ENCODE measurements at places on chromosomes 7 and 10.

- no peak for DNase-seq
Measured at GRCh38 chr7:95577137-95577536, 19.2 kb downstream of the PDK4 start.

DNA sequence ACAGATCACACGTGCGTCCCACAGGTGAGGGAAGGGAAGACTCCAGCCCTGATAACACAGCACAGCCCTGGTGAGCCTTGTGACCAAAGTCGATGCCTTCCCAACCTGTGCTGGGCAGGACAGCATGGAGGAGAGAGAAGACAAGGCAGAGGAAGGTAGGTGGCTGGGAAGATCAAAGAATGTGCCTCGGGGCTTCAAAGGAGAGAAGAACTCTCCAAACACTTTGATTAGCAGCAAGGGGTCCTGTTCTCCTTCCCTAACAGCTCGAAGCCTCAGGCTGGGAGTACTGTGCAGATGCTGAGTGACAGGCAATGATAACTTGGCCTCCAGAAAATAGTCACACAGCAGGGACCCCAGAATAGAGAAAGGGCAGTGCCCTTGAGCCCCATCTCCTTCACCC lies 288.5 kb downstream of the TCERG1L start:
- DNase-seq, result no peak

DNA sequence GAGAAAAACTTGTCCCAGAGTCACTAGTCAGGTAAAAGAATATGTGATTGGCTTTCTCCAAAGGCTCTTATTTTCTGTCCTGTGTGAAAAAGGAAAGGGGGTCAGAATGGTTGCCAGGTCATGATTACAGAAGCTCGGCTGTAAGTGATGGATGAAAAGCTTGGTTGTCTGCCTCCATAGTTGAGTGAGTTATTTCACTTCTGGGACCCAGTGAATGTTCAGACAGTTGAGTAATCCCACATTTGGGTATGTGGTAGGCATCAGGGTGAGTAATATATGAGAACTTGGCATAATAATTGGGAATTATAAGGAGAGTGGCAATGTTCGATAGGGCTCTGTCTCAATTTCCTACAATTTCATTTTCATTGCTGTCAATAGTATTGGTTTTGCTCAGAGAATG lies 72.5 kb downstream of the BBS9 start:
- no peak for DNase-seq

DNA sequence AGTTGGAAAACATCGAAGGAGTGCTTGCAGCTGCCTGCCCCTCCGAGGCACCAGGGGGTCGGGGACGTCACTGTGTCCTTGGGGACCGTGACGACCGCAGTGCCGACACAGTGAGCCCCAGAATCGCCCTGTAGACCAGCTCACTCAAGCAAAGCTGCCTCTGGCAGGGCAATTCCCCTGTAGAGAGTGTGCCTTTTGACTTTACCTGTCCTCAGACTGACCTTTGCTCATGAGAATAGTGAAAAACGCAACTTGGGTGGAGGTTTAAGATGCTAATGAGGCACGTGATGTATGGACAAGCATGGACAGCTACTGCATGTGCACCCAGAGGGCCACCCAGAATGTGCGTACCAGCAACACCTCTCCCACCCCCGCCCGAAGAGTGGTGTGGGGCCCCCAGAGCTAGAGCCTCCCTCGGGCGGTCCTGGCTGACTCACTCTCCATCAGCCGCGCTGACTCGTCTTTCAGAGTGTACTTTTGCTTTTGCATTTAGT lies 271.9 kb downstream of the ADARB2 start:
- no peak for DNase-seq

DNA sequence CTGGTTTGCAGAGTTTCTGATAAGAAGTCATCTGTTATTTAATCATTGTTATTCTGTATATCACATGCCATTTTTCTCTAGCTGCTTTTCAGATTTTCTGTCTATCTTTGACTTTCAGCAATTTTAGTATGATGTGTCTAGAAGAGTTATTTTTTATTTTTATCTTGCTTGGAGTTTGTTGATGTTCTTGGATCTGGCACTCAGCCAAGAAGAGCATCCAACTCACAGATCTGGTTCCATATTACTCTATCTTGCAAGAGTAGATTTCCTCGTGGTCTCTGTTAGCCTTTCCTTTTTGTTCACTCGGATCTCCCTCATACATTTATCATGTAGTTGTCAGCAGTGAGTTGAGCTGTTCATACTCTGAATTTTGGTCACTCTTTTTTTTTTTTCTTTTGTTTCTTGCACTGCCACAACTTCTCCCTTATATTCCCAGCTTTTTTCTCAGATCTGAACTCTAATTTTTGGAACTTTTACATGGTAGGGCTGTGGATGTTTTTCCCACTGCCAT lies 54.8 kb upstream of the CALCR start:
- DNase-seq, result no peak

DNA sequence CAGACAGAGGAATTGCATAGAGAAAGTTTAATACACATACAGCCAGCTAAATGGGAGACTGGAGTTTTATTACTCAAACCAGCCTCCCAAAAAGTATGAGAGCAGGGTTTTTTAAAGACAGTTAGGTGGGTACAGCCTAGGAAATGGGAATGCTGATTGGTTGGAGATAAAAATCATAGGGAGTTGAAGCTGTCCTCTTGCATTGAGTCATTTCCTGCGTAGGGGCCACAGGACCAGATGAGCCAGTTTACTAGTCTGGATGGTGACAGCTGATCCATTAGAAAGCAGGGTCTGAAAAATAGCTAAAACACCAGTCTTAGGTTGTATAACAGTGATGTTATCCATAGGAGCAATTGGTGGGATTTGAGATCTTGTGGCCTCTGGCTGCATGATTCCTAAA lies 76.1 kb upstream of the POM121L12 start:
- no peak for DNase-seq

DNA sequence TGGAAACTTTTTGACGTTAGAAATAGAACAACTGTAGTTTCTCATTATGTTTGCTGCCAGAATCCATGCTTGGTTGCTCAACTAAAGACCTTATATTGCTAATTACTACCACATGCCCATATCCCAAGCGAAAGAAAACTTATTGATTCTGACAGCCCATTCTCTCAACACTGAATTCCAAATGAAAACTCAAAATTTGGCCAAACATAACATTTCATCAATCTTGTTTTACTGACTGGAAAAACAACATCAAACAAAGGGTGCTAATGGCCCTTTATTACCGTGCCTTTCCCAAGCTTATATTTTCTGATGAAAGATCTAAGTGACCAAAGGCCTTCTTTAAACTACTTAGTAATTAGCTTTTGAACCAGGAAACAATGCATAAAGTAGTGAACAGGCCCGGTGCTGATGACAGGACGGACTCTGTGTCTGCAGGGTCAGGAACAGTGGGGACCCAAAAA lies 531.8 kb downstream of the KCNMA1 start:
- no peak for DNase-seq

GRCh38 chr10:71783917-71784678 lies 10.8 kb upstream of the VSIR start:
- no peak for DNase-seq

DNA sequence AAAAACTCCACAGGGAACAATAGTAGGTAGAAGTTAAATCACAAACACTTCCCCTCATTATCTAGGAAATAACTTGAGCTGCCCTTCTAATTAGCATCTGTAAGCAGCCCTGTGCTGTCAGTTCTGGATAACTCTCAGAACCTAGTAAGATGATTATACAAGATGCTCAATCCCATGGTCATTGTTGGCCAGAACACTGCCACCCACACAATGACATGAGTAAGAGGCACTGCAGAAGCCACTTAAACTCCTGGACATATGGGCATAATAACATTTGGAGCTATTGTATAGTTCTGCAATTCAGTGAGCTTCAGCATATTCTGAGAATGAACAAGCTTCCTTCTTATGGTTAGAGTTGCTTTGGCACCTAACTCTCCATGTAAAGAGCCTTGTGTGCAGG lies 153.8 kb downstream of the PLPP4 start:
- DNase-seq, result no peak

DNA sequence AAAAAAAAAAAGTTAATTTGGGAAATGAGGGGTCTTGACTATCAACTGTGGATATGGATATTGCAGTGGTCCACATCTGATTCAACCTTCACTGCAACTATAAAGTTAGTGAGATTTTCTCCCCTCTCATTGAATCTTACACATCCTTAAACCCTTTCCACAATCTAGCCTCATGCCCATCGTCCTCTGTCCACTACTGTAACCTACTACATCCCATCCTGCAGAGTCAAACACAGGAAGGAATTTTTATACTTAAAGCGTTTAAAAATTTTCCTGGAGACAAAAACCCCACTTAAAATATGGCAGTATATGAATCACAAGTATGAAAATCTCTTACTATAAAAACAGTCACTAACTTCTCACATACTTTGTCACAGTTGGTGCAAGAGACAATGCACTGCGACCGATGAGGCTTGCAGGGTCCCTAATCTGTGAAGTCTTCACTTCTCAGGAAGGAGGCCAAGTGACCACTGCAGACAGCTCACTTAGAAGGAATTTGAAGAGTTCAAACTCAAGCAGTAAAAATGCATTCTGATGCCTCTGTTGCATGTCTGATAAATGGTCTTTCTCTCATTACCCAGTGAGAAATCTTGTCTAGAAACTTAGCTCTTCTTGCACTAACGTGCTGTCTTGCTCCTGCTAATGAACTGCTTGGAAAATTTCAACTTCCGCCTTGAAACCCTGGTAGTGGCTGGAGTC lies 50.3 kb upstream of the ST8SIA6 start:
- no peak for DNase-seq

GRCh38 chr7:113796557-113796956 lies 122.3 kb downstream of the PPP1R3A start:
- DNase-seq, result no peak

- DNase-seq, result peak; percentile 68
Measured at GRCh38 chr7:16204953-16205352, 216.4 kb downstream of the CRPPA start.

DNA sequence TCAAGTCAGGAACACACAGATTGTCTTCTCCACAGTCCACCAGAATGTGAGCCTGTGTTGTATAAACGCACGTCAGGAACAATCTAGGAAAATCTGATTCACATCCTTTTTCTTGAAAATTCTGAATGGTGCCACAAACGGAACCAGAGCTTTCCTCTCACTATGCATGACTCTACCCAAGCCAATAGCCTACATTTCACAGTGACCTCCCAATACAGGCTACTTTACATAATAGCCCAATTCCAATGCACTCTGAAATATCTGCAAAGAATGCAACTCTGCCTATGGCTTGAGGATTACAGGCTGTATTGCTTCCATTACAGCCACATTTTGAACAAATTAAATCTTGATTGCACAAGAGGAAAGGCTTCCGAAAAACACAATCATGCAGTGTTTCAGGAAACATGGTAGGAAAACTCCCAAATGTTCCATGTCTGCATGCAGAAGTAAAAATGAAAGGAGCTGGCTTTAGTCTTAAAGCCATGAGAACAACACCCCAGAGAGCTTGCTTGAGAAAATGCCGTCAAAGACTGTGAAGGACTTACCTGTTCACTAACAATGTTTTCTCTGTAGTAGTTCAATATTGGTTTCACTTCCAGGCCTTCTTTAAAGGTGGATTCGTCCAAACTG lies 113.9 kb downstream of the ITGA8 start:
- DNase-seq, result no peak

GRCh38 chr7:129574487-129574886 lies 37.0 kb upstream of the NRF1 start:
- no peak for DNase-seq

Measured in HAP-1 (cell line).